Uterine smooth muscle cell (primary cell): ENCODE measurements at places on chromosomes 12 and 14. TPM values are rescaled to one million over a fixed set of nuclear protein-coding genes. Genes with fewer than 3 reads are reported as not detected.

Gene RAPGEF3
- total RNA-seq = 5.3 and 6.1 TPM in 2 replicates

Gene PTHLH
- 0.33 and 0.62 TPM in 2 replicates for total RNA-seq

Gene CDCA3
- total RNA-seq = 9.0 and 35.9 TPM in 2 replicates

Gene SLC41A2
- 19.8 and 23.0 TPM in 2 replicates for total RNA-seq

Gene EIF2S3B
- total RNA-seq = 1.2 and 12.6 TPM in 2 replicates

Gene SLC25A21
- 2.9 and 17.3 TPM in 2 replicates for total RNA-seq

Gene PRIMA1
- under 0.01 TPM in 1 of 2 replicates, not detected in the other for total RNA-seq

Gene PIWIL1
- not detected in 2 replicates for total RNA-seq

Gene GLIPR1
- total RNA-seq = 79.2 and 115 TPM in 2 replicates

Gene AKAP3
- total RNA-seq = 1.1 and 3.1 TPM in 2 replicates

Gene GLT8D2
- total RNA-seq = 19.0 and 36.7 TPM in 2 replicates

Gene MEG3
- total RNA-seq = 81.9 and 191 TPM in 2 replicates

Gene CLEC1B
- total RNA-seq = not detected in 2 replicates

Gene CYP27B1
- under 0.01 and 0.55 TPM in 2 replicates for total RNA-seq

Gene KLRB1
- total RNA-seq = not detected in 2 replicates

Gene NTF3
- total RNA-seq = 0.12 TPM in 1 of 2 replicates, not detected in the other

Gene CCDC198
- not detected in 2 replicates for total RNA-seq

Gene NTN4
- 2.9 and 8.5 TPM in 2 replicates for total RNA-seq
